ENCODE measurements at places on chromosomes 12 and 14. TPM values are rescaled to one million over a fixed set of nuclear protein-coding genes. Genes with fewer than 3 reads are reported as not detected.

DNA sequence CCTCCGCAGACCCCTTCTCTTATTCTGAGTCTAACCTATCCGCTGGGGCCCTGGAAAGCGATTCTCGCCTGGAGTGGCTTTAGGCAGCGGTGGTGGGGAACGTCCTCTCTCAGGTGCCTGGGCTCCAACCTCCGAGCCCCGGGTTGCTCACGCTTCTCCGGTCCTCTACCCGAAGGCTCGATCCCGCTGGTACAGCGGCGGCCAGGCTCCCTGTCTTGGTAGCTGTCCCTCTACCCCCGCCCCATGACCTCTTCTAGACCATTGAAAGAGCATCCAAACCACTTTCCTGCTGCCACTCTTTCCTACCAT, 505 bp upstream of the HEBP1 start:
- no peaks in the 10 kb centered on the region for H3K36me3 ChIP-seq
- DNase-seq = peak; percentile 49
- peaks cover 24% of the 10 kb centered on the region for H3K4me1 ChIP-seq
- peaks cover 8% of the 10 kb centered on the region for H3K27me3 ChIP-seq
- peak overlapping the region; percentile 66 for H3K27ac ChIP-seq

- peaks cover 23% of the 10 kb centered on the region for H3K27me3 ChIP-seq
- no peak for DNase-seq
- H3K4me3 ChIP-seq = peak overlapping the region; percentile 84
- peaks cover 32% of the 10 kb centered on the region for H3K36me3 ChIP-seq
- peaks cover 19% of the 10 kb centered on the region for H3K4me1 ChIP-seq
- no peak overlapping the region for H3K27ac ChIP-seq
Observed at GRCh38 chr14:54568821-54569595, 2.1 kb downstream of the SAMD4A start.

GRCh38 chr12:112164011-112164660, 38.8 kb downstream of the TRAFD1 start:
- H3K36me3 ChIP-seq = peaks cover 32% of the 10 kb centered on the region
- peaks cover 3% of the 10 kb centered on the region for H3K4me1 ChIP-seq
- H3K4me3 ChIP-seq = no peak overlapping the region

The CLEC14A gene
- total RNA-seq = not detected

DNA sequence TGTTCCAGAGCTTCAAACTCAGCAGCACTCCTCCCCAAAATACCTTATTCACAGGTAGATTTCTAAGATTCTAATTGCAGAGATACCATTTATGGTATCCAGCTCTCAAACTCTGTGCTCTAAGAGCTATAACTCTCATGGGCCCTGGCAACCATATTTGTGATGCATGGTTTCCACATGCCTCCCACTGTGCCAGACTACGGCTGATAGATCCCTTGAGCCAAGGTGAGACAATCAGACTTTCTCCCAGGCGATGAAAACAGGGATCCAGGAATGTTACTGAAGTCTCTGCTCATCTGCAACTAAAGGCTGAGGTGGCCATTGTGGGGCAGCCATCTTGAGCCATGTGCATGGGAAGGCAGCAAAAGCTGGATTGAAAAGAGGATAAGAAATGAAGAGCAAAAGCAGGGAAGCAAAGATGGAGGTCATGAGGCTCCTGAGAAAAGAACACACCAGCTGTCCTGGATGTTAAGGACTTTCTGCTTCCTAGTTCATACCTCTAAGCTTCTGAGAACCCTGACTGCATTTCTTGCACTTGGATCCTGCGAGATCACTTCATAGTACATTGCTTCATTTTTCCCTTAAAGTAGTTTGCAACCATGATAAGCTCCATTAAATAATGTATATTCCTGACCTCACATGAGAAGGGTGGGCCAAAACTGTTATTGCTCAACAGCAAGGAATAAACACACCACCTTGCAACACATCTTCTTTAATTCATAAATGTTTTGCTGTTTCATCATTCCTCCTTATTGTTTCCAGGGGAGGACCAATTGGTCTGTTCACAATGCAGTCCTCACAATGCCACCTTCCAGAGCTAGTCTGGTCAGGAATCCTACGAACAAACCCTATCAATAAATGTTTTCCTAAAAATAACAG, 5.4 kb downstream of the EGLN3 start:
- no peak for DNase-seq
- peaks cover 6% of the 10 kb centered on the region for H3K4me1 ChIP-seq
- H3K36me3 ChIP-seq = no peaks in the 10 kb centered on the region
- H3K27me3 ChIP-seq = peaks cover 25% of the 10 kb centered on the region
- no peak overlapping the region for H3K4me3 ChIP-seq

DNA sequence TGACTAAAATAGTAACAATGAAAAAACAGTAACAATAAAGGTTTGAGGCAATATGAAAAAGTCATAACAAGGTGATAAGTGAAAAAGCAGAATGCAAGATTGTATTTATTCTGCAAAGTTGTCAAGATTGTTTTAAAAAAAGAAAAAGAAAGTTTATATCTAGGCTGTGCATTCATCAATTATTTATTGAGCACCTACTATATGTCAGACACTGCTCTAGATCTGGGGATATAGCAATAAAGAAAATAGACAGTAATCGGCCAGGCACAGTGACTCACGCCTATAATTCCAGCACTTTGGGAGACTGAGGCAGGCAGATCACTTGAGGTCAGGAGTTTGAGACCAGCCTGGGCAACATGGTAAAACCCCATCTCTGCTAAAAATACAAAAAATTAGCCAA, 3.8 kb downstream of the PLA2G1B start:
- no peak overlapping the region for H3K27ac ChIP-seq
- no peaks in the 10 kb centered on the region for H3K27me3 ChIP-seq
- H3K4me3 ChIP-seq = no peak overlapping the region
- peaks cover 7% of the 10 kb centered on the region for H3K4me1 ChIP-seq

DNA sequence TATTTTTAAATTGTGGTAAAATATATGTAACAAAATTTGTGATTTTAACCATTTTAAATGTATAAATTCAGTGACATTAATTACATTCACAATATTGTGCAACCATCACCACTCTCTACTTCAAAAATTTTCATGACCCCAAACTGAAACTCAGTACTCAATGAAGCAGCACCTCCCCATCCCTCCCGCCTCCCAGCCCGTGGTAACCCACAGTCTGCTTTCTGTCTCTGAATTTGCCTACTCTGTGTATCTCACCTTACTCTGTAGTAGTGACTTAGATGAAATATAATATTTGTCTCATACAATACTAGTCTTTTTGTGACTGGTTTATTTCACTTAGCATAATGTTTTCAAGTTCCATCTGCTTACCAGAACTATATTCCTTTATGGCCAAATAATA, 36.2 kb downstream of the EML1 start:
- no peak overlapping the region for H3K27ac ChIP-seq
- H3K4me1 ChIP-seq = no peaks in the 10 kb centered on the region
- no peak overlapping the region for H3K4me3 ChIP-seq
- peak; percentile 7 for DNase-seq

DNA sequence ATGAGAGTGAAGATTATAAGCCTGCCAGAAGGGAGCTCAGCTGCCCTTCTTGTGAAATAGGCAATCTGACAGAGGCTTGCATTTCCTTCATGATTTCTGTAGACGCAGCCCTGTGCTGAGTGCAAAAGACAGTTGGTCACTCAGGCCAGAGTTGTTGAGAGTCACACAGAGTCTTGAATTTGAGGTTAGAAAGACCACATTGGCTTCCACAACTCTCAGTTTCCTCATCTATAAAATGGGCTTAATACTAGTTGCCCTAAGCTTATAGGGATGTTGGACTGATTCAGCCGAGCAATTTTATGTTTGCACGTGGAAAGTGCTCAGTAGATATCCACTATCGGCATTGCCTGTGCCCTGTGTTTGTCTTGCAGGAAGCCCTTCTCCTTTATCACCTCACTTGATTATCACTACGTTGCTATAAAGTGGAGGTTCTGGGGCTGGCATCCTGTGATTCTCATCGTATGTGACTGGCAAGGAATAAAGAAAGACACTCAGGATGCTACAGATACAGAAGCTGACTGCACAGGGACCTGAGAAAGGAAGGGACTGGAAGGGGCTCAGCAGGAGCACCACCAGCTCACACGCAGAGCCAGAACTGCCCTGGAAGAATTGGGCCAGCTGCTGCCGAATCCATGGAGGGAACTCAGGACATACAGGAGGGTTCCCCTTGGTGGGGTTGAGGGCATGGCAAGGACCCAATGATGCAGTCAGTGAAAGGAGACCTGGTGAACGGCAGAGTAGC, 19.8 kb upstream of the SERPINA4 start:
- H3K36me3 ChIP-seq = no peaks in the 10 kb centered on the region
- no peak overlapping the region for H3K27ac ChIP-seq
- no peak overlapping the region for H3K4me3 ChIP-seq

DNA sequence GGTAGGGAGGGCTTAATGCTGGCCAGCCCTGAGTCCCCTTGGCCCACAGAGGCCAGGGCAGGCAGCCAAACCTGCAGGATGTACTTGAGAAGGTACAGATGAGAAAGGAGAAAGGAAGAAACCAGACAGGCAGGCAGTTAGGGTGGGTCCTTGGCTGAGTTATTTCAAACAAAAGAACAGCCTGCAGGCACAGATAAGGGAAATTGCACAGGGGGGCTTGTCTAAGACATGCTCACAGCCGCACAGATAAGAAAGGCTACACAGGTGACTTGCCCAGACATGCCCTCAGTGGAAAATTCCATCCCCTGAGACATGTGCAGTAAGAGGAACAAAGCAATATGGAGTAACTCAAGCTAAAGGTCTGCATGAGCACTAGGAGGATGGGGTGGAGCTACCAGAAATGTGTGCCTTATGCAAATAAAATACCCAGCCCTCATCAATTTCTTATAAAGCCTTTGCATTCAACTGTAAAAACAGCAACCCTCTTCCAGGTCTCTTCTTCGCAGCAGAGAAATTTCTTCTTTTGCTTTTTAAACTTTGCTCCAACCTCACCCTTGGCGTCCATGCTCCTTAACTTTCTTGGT, 158.2 kb upstream of the RGS6 start:
- H3K27me3 ChIP-seq = peaks cover 26% of the 10 kb centered on the region
- peaks cover 5% of the 10 kb centered on the region for H3K36me3 ChIP-seq
- no peak overlapping the region for H3K4me3 ChIP-seq
- no peak for DNase-seq

DNA sequence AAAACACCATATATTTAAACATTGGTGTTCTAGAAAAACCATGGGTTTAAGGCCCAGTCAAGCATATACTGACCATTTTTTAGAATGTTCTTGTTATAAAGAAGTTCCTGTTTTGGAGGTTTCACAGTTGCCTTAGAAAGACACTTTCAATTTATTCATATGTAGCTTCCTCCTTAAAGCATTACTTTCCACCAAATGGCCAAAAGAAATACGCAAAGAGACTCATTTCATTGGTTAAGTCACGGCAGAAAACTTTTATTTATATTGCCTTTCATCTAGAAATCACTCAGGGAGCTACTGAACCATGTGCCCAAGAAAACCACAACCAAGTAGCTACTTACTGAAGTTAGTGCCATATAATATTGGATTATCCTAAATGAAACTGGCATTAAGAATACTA, 40.0 kb downstream of the MYBPC1 start:
- no peaks in the 10 kb centered on the region for H3K27me3 ChIP-seq
- no peak overlapping the region for H3K27ac ChIP-seq
- H3K36me3 ChIP-seq = no peaks in the 10 kb centered on the region
- no peak for DNase-seq
- H3K4me1 ChIP-seq = peaks cover 13% of the 10 kb centered on the region

The GYS2 gene
- total RNA-seq = not detected

The TGM1 gene
- total RNA-seq = 3.1 TPM

The GUCY2C gene
- total RNA-seq = not detected

GRCh38 chr12:14153803-14154202, 172.4 kb upstream of the GRIN2B start:
- H3K27me3 ChIP-seq = peaks cover 3% of the 10 kb centered on the region
- DNase-seq = no peak
- H3K36me3 ChIP-seq = no peaks in the 10 kb centered on the region
- H3K27ac ChIP-seq = no peak overlapping the region
- H3K4me3 ChIP-seq = no peak overlapping the region

- no peak for DNase-seq
- no peaks in the 10 kb centered on the region for H3K27me3 ChIP-seq
- no peak overlapping the region for H3K4me3 ChIP-seq
- no peak overlapping the region for H3K27ac ChIP-seq
Observed at GRCh38 chr14:74141703-74142102, 56.9 kb downstream of the LIN52 start.

The PAH gene
- total RNA-seq = not detected

GRCh38 chr12:123996581-123996980, 23.6 kb downstream of the ZNF664 start:
- no peak for DNase-seq
- no peaks in the 10 kb centered on the region for H3K27me3 ChIP-seq
- H3K27ac ChIP-seq = no peak overlapping the region
- no peak overlapping the region for H3K4me3 ChIP-seq

DNA sequence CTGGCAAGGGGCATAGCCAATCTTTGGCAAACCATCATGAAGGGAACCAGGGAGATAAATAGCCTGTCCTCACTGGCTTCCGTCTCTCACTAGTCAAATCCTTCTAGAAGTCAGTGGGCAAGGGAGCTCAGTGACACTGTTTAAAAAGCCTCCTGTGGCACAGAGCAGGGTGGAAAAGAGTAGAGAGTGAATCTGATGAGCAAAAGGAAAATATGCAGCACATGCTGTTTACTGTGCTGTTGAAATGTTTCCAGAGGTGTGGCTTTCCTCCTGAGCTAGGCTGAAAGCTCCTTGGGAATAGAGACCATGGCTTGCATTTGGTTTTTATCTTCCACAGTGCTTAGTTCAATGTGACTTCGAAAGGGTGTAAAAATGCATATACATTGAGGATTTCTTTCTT, 7.7 kb upstream of the DYRK2 start:
- no peaks in the 10 kb centered on the region for H3K36me3 ChIP-seq
- DNase-seq = no peak
- no peak overlapping the region for H3K4me3 ChIP-seq

DNA sequence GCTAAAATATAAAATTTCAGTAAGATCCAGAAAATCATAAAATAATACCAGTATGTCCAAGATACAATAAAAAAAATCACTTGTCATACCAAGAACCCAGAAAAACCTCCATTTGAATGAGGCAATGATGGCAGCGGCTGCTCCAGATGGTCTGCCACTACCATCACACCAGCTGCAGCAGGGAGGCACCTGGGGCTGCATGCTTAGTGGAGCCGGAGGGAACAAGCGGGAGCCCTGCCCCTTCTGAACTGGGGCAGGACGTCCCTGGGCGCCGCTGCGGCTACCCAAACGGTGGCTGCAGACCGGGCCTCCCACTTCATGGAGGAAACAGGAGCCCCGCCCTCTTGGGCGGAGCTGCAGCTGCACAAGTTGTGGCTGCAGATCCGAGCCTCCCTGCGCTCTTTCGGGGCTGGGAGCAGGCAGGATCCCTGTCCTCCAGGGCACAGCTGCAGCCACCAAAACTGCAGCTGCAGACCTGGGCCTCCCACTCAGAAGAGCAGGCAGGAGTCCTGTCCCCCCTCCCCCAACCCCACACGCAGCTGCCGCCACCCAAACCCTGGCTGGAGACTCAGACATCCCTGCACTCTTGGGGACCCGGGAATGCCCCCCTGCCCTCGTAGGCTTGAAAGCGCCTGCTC, 36.1 kb upstream of the OR5AU1 start:
- H3K4me3 ChIP-seq = peak overlapping the region; percentile 66
- H3K27me3 ChIP-seq = no peaks in the 10 kb centered on the region
- DNase-seq = peak; percentile 85
- no peaks in the 10 kb centered on the region for H3K36me3 ChIP-seq

- no peaks in the 10 kb centered on the region for H3K4me1 ChIP-seq
- no peaks in the 10 kb centered on the region for H3K36me3 ChIP-seq
- no peak overlapping the region for H3K27ac ChIP-seq
- H3K27me3 ChIP-seq = no peaks in the 10 kb centered on the region
- DNase-seq = no peak
- no peak overlapping the region for H3K4me3 ChIP-seq
Observed at GRCh38 chr14:78709795-78710557, 539.8 kb downstream of the NRXN3 start.

- no peaks in the 10 kb centered on the region for H3K36me3 ChIP-seq
- H3K4me1 ChIP-seq = peaks cover 19% of the 10 kb centered on the region
- peak overlapping the region; percentile 48 for H3K27ac ChIP-seq
- no peaks in the 10 kb centered on the region for H3K27me3 ChIP-seq
- DNase-seq = no peak
Observed at GRCh38 chr12:92259291-92259690, 113.6 kb upstream of the BTG1 start.

Measured in activated CD8-positive, alpha-beta T cell treated with anti-CD3 and anti-CD28 coated beads for 36 hours (primary cell).